ENCODE measurements at places on chromosomes 7 and 10.

GRCh38 chr7:130410868-130411541 is 29.8 kb downstream of the CEP41 start:
- no peak for DNase-seq

DNA sequence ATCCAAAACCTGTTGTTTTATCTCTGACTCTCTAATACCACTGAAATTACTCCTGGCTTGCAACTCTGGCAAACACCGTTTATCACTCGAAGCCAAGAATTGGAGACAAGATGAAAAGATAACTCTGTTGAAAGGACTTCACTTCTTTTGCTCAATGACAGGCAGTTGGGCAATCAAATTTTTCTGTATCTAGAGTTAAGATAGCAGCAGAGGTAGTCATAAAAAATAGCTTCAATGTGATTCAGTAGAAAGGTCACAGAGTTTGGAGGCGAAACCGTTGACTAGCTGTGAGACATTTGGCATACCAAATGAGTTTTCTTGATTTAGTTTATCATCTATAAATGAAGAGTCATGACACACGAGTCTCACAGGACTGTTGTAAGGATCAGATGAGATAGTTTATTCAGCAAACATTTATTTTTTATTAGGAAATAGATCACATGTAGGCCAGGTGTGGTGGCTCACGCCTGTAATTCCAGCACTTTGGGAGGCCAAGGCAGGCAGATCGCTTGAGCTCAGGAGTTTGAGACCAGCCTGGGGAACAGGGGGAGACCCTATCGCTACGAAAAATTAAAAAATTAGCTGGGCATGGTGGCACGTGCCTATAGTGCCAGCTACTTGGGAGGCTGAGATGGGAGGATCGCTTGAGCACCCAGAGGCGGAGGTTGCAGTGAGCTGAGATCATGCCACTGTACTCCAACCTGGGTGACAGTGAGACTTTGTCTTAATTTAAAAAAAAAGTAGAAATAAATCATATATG is 23.6 kb downstream of the AKR1B1 start:
- DNase-seq: no peak

GRCh38 chr7:82542665-82543064 is 99.1 kb upstream of the CACNA2D1 start:
- no peak for DNase-seq

DNA sequence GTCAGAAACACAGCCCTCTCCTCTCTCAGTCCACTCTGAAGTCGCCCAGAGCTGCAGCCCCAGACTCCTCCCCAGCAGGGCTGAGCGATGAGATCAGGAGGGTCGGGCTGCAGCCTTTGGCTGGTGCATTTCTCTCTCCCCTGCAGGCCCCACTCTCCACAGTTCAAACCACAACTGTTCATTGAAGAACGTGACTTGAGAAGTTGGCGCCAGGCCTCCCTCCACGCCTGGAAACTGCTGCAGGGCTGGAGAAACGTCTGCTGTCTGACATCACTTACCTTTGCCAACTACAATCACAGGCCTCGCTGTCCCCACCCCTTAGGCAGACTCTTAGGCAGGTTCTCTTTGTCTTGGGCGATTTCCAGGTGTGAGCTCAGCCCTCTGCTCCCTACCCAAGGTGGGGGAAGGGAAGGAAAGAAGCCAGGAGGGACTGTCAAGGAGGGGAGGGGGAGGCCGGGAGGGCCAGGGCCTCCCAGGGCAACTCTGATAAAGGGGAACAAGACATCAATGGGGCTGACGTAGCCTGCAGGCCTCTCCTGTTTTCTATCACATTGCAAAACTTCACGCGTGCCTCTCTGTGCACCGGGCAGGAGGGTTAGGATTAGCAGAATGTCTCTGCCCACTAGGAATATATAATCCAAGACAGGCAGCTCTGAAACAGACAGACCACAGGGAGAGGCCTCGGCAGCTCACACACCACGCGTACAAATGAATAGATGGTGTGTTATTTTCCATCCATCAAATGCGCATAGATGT is 32.7 kb downstream of the CALML5 start:
- peak; percentile 83 for DNase-seq

- DNase-seq: no peak
Measured at GRCh38 chr10:42640610-42641229, 2.4 kb upstream of the ZNF33B start.

DNA sequence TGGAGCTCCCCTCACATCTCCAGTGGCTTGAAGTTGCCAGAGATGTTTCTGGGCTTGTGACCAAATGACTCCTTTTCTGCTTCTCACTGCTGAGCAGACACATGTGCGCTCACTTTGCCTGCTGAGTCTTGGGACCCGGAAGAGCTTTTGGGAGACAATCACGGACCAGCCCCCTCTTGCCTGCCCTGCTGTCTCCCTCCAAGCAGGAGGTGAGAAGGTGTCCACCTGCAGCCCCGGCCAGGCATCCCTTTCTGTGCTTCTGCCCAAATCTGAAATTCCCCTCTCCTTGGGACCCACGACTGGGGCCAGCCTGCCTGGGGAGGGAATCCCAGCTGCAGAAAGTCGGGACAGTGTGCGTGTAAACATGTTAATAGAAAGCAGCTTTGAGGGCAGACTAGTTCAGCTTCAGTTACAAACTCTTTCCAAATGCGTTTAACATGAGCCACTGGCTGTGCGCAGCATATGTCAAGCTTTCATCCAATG is 31.7 kb downstream of the HTRA1 start:
- no peak for DNase-seq

DNA sequence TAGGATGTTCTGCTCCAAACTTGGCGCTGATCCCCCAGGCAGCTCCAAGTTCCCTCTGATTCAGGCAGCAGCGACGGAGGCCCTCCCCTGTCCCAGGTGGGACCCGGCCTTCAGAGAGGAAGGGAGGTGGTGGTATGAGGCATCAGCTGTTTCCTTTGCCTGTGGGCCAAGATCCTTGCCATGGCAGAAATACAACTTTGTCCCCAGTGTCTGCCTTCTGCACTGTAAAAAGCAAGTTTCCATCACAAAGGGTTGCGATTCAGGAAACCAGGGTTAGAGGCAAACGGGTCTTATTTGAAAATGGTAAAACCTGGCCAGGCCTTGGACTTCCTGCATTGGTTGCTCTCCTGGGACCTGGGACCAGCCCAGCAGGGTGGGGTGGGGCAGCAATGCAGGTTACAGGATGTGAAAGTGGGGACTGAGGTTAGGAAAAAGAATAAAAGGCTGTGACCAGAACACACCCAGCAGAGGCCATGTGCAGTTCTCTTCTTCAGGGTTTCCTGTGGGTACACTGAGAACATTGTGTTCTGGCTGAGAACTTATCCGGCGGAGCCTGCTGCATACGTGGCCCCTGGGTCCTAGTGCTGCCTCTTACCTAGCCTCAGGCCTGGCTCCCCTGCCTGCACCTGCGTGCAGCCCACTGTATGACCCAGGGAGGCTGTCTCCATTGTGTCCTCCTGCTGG is 25.1 kb upstream of the DDIT4 start:
- DNase-seq: peak; percentile 72

DNA sequence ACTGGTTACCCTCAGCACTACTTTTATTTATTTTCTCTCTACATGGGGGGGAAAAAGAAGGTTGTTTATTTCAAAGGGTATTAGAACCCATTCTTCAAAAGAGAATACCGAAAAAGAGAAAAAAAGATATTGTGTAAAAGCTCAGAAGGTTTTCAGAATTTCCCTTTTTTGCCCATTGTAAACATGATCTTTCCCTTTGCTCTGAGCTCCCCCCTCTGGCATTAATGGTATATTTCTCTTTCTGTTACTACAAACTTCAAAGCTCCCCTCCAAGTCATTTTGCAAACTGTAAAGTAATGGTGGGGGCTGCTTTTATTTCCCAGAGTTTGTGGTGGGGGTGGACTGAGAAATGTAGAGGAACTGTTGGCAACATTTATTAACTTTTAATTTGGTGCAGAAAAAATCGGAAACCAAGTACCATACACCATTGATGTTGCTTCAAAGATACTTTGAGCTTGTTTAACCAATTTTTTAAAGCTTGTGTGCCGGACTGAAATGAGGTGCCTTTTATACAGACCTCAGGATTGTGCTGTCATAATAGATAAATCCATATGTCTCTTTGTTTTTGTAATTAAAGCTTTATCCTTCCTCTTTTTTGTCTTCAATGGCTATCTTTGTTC is 181.5 kb downstream of the EXOC4 start:
- DNase-seq: no peak

GRCh38 chr10:79390551-79391229 is 43.4 kb downstream of the PPIF start:
- peak; percentile 13 for DNase-seq

DNA sequence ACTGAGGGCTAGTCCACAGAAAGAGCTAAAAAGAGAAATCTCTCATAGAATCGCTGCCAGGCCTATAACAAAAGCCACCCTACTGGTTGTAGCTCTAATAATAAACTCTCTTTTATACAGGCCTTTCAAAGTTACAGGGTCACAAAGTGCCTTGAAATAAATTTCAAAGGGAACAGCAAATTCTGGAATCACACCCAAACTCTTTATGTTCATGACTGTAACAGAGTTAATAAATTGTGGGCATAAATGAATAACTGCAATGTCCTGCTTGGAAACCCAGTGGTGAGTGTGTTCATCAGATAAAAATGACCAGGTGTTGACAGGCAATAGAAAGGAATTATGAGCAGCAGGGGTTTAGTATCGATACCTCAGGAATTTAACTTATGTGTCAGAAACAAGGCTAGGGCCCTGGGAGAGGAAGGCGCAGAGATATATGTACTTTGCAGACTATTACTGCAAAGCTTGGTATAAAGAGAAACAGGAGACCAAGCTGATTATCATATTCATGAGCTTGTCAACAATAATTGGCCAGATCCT is 9.3 kb downstream of the CDC14C start:
- no peak for DNase-seq

- DNase-seq: no peak
Measured at GRCh38 chr10:131996466-131997365, 15.0 kb upstream of the BNIP3 start.

DNA sequence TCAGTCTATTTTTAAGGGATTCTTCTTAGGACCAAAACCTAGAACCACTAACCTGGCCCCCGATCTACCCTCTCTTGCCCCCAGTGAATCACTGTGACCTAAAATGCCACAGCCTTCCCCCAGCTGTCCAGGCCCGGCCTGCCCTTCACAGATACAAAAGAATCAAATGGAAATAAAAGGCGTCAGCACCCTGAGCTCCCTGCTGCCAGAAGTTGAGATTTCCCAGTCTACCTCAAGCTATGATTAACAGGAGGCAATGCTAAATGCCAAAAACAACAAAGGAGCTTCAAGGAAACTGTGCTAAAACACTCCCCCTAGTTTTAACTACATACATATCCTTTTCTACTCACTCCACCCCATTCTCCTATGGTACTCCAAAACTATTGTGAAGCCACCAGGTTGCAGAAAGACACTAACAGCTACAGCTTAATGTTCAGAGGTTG is 67.8 kb downstream of the GSAP start:
- DNase-seq: no peak

GRCh38 chr10:7666253-7667023 is at the start of gene ITIH5:
TSS of gene ITIH5 (minus strand) at chr10:7666966. CDS start at chr10:7666892, 74 bp downstream.
- no peak for DNase-seq

- no peak for DNase-seq
Measured at GRCh38 chr10:49686651-49687050, 7.2 kb downstream of the C10orf53 start.

DNA sequence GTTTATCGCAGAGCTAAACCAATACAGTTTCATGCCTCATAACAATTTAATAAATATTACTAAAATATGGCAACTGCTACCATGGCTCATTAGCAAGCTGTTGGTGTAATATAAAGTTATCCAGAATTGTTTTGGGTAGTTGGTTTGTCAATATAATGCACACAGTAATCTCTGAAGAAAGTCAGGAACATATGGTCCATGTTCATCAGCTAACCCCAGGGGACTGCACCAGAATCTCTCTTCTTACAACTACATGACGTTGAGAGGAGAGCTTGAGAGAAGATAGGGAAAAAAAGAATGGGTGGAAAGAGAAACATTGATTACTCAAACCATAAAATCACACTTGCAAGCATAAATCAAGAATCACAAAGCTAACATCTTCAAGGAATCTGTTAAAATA is 333.7 kb downstream of the NRG3 start:
- no peak for DNase-seq

DNA sequence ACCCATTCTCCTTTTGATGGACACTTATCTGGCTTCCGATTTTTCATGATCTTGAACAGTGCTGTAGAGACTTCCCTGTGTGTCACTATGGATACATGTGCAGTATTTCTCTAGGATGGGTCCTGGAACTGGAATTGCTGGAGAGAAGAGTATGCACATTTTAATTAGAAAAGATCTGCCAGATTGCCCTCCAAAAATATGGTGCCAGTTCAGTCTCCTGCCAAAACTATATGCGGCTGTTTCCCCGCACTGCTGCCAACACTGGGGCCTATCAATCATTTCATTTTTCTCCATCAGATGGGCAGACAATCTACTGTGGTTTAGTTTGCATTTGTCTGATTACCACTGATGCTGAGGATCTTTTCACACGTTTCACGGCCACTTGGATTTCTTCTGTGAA is 105.0 kb downstream of the SH2D4B start:
- DNase-seq: no peak

DNA sequence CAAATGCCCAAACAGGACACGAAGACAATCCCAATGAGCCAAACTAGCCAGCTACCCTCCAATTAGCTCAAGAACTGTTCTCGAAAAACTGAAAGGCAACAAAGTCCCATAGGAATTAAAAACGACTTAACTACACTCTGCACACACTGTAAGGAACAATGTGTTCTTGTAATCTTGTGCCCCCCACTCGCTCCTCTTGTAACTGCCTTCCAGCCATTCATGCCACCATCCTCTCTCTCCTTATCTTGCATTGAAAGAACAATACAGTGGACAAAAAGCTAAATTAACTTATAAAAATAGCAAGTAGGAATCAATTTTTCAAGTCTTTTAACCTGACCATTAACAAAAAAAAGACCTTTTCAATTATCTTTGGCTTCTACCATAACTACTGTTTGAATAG is 2.9 kb downstream of the CYTH3 start:
- no peak for DNase-seq

DNA sequence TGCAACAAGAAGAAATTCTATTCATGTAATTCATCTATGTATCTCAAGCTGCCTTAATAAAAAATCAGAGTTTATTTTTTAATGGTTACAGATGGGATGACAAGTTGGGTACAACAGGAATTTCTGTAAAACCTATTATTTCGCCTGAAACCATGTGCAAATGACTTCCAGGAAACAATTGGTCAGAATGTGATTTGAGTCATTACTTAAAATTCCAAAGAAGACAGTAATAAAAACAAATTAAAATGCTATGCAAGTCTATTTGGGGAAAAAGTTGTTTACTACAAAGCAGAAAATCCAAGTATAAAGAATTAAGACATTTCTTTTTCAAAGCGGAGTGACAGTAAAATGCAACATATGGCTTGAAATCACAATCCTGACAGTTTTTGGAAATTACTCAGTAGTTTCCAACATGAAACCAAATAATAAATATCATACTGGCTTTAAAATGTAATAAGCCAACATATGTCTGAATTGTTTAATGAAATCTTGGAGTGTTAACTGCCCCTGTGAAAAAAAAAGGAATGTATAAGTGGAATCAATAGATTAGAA is 41.5 kb upstream of the SEMA3C start:
- DNase-seq: no peak
